ENCODE measurements at places on chromosomes 3 and 15. TPM values are rescaled to one million over a fixed set of nuclear protein-coding genes. Genes with fewer than 3 reads are reported as not detected.

- no peak overlapping the region for H3K4me3 ChIP-seq
- DNase-seq = peak; percentile 45
- no peaks in the 10 kb centered on the region for H3K27me3 ChIP-seq
Observed at GRCh38 chr3:79521221-79521848, 246.5 kb downstream of the ROBO1 start.

DNA sequence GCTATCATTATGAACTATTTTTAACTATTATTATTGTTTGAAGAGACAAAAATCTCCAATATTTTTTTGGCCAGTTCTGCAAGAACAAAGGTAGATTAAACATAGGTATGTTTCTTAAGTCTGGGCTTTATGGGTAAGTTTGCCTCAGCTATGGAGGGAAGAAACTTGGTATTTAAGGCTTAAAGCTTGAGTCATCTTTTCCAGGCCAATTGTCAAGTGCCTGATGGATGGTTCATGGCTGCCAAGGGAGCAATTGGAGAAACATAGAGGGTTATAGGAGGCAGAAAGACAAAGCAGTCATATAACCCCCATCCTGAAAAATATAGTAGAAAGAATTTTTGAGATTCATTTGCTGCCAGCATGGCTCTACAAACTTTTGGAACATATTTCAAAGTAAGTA lies 7.2 kb upstream of the STAC start:
- H3K27ac ChIP-seq = peak overlapping the region; percentile 26
- no peaks in the 10 kb centered on the region for H3K36me3 ChIP-seq
- H3K27me3 ChIP-seq = no peaks in the 10 kb centered on the region
- DNase-seq = no peak
- H3K4me3 ChIP-seq = no peak overlapping the region
- peaks cover 17% of the 10 kb centered on the region for H3K4me1 ChIP-seq

DNA sequence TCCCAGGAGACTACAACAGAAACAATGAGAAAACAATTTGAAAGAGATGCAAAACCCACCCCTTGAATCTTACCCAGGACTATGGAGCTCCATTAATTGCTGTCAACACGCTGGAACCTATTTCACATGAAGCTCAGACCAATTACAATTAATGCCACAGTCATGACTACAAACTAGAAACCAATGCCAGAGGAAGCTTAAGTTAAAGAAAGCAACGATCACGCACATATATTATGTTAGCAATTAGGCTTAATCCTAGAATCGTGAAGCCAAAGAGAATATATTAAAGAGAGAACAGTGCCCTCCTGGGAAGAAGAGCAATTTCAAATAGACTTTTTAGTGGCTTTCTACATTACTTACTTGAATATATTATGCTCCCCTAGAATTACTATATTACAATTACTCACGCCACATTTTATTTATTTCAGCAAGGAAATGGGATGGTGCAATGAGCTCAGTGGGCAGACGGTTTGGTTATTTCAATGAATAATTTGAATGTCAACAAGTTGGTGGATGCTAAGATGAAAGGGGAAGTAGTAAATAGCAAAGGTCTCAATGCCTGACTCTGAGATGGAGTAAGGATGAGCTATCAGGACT lies 125.5 kb downstream of the GREM1 start:
- no peaks in the 10 kb centered on the region for H3K27me3 ChIP-seq
- no peaks in the 10 kb centered on the region for H3K36me3 ChIP-seq
- no peak for DNase-seq
- no peak overlapping the region for H3K27ac ChIP-seq

Gene OR5H15
- total RNA-seq = not detected

Gene CD96
- total RNA-seq = not detected

Measured in Calu3 (cell line).